SW480 (cell line): ENCODE measurements at places on chromosomes 2 and 18.

DNA sequence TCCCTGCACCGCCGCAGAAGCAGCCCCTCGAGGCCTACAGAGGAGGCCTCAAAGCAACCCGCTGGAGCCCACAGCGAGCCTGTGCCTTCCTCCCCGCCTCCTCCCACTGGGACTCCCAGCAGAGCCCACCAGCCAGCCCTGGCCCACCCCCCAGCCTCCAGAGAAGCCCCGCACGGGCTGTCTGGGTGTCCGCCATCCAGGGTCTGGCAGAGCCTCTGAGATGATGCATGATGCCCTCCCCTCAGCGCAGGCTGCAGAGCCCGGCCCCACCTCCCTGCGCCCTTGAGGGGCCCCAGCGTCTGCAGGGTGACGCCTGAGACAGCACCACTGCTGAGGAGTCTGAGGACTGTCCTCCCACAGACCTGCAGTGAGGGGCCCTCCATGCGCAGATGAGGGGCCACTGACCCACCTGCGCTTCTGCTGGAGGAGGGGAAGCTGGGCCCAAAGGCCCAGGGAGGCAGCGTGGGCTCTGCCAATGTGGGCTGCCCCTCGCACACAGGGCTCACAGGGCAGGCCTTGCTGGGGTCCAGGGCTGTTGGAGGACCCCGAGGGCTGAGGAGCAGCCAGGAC lies 31.2 kb downstream of the GPC1 start:
- DNase-seq, result no peak

- no peak for DNase-seq
Measured at GRCh38 chr18:59902993-59903610, 3.3 kb downstream of the PMAIP1 start.

GRCh38 chr18:63249771-63250170 lies 69.8 kb downstream of the BCL2 start:
- DNase-seq, result no peak

GRCh38 chr2:233418761-233419546 lies 64.7 kb downstream of the DGKD start:
- DNase-seq, result no peak

GRCh38 chr2:113978524-113979190 lies 88.8 kb downstream of the ACTR3 start:
- DNase-seq, result peak; percentile 70

GRCh38 chr2:10620481-10620880 lies 69.3 kb downstream of the NOL10 start:
- peak; percentile 58 for DNase-seq

GRCh38 chr2:218345491-218346236 lies 11.0 kb upstream of the CATIP start:
- no peak for DNase-seq

- no peak for DNase-seq
Measured at GRCh38 chr2:82139979-82140611, 1835.5 kb upstream of the LRRTM1 start.

GRCh38 chr18:8799001-8799400 lies 93.6 kb downstream of the MTCL1 start:
- peak; percentile 50 for DNase-seq

- no peak for DNase-seq
Measured at GRCh38 chr2:37737507-37737906, 66.1 kb upstream of the CDC42EP3 start.

DNA sequence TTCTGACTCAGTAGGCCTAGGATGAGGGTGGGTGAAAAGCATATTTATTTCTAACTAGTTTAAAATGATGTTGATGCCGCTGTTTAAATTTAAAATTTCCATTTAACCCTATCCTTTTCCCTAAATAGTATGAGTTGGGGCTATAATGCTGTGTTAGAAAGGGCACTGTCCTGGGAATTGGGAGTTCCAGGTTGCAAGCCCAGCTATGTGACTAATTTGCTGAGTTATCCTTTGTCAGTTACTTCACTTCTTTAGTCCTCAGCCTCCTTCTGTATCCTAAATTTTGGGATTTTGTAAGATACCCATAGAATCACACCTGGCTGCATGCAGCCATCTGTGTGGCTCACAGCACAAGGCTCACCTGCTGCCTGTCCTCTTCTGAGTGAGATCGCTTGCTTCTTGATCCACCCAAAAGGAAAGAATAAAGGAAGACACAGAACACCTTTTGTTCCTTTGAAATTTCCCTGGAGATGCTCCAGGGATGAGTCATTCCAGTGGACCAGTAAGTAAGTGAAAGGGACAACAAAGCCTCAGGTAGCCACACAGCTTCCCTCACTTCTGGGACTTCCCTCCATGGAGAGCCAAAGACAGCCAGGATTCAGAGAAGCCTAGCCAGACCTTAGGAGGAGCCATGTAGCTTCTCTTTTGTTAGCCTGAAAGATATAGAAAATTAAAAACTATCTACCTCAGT lies 97.2 kb downstream of the DTNA start:
- peak; percentile 28 for DNase-seq

DNA sequence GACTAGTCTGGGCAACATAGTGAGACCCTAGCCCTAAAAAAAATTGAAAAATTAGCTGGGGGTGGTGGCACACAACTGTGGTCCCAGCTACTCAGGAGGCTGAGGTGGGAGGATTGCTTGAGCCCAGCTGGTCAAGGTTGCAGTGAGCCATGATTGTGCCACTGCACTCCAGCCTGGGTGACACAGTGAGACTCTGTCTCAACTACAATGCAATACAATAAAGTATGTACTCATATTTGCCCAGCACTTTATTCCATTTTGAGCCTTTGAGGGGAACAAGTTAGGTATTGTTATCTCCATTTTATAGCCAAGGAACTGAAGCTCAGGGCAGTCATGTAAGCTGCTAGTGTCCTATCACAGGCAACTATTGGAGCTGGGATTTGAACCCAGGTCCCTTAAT lies 49.3 kb upstream of the PLB1 start:
- no peak for DNase-seq

- no peak for DNase-seq
Measured at GRCh38 chr2:231258701-231259100, 60.3 kb downstream of the ARMC9 start.

- peak; percentile 23 for DNase-seq
Measured at GRCh38 chr18:48110797-48111196, 180.3 kb upstream of the SMAD2 start.

GRCh38 chr2:39550701-39551285 lies 113.7 kb upstream of the MAP4K3 start:
- no peak for DNase-seq

DNA sequence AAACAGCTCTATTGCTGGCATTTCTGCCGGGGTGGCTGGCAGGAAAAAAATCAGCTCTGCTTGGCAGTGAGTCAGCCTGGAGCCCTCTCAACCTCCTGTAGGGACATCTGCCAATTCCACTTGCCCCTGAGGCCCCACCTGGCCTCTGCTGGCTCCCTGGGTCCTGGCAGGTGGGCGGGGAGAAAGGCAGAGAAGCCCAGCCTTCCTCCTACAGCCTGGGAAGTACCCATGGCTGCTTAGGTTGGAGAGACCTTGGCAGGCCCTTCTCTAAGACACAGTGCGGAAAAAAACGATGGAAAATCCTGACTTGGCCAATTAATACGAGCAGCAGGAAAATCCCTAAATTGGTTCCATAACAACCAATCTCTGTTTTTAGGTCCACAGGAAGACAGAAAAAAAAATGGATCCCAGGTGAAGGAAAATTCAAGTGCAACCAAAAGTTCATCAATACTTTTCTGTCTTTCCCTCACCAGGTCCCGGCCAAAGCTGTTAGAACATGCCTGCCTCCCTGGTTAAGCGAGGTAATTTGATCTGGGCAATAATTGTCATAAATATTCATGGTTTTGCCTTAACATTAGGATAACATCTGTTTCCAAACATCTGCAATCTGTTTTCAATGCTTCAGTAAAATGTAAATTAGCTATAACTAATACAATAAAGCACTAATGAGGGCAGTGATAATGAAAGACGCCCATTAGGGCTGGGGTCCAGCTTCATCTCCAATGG lies 245.9 kb downstream of the TFCP2L1 start:
- DNase-seq, result peak; percentile 54

DNA sequence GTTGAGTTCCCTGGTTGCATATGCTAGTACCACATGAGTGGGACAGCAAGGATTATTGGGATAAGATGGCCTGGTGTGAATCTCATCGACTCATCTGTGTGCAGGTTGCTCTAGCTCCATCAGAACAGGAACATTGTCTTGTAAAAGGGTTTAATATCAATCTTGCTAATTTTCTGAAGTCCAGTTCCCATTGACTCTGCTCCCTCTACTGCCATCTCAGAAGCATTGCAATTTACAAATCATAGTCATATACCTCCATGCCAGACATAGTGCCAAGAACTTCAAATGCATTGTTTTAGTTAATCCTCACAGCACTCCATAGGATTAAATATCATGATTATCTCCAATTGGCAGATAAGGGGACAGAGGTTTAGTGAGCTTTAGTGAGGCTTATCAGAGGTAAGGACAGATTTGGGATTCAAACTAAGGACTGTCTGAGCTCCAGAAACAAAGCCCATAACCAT lies 4.8 kb upstream of the STAT4 start:
- DNase-seq, result peak; percentile 68

DNA sequence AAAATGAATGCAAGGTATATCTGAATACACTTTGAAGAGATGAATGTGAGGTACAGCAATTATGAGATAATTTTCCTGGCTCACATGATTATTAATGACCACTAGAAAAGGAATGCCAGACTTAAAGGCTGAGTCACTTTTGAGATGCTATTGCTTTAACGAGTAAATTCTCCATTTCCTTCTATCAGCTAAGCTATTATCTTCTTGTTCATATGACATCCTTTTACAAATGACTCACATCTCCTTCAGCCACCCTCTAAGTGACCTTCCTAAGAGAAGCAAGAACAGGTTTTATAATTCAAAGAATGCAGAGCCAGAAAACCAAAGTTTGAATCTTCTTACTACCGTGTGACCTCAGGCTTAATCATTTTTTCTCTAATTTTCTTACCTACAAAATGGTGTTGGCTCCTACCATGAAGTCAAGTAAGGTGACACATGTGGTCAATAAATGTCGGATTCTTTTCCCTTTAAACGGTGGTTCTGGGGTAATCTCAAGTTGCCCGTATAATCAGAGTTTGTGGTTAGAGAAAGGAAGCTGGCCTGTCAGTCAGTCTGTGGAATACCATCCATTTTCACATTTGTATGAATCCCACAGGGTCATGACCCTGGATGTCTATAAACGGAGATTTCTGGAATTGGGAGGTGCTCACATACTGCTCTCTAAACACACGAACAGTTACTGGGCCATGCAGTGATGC lies 184.0 kb upstream of the PID1 start:
- DNase-seq, result peak; percentile 2

DNA sequence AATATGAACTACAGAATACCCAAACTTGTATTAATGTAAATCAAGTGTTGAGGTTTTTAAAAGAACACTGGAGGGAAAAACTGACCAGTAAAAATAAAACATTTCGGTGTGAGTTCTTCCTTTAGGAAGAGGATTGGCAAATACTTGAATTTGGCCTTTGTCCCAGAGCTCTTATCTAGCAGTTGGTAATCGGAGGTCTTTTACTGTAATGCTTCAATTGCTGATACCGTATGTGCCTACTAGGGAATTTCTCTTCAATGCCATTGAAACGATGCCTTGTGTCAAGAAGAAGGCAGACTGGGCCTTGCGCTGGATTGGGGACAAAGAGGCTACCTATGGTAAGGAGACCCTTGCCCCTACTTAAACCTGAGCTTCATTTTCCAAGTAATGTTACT lies 4.1 kb downstream of the RRM2 start:
- no peak for DNase-seq
